ENCODE measurements at places on chromosomes 2 and 18.

DNA sequence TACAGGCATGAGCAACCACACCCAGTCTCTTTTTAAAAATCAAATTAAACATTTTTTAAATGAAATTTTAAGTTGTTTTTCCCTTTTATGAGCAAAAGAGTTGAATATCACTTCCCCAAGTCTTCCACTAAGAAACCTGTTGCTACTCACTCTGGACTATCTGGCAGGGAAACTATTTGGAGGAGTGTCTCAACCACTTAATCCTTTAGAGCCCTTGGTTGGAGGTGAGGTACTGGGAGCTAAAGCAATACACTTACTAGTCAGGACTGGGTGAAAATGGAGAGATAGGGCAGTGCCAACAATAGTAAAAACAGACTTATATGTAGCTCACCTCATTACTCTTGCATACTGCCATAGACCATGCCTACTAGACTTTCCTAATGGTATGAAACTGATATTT is 135.5 kb downstream of the RND3 start:
- no peak for DNase-seq

GRCh38 chr2:46979571-46979979 is 64.0 kb upstream of the MCFD2 start:
- DNase-seq, result no peak

GRCh38 chr2:20940856-20941255 is 103.0 kb downstream of the APOB start:
- no peak for DNase-seq

DNA sequence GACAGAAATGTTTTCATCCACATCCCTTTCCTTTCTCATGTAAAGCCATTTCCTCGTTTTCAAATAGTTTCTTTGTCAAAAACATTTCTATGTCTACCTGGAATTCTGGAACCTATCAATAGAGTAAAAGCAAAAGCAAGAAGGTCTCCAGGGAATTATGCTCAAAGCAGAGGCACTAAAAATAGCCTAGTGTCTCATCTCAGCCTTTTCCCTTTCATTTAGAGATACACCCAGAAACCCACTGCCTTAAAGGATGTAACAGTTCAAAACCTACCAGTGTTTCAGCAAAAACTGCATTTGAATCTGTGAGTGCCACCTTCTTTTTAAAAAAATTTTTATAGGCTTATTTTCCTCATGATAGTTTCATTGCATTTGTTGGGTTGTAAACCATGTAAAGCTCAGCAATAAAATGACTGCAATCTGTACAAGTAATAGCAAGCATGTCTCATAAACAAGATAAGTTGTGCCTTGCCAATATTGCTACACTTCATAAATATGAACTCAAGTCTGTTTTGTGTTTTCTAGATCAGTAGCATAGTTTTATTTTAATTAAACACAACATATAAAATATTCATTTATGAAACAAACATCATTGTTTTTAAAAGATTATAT is 927.3 kb upstream of the ACVR2A start:
- no peak for DNase-seq

DNA sequence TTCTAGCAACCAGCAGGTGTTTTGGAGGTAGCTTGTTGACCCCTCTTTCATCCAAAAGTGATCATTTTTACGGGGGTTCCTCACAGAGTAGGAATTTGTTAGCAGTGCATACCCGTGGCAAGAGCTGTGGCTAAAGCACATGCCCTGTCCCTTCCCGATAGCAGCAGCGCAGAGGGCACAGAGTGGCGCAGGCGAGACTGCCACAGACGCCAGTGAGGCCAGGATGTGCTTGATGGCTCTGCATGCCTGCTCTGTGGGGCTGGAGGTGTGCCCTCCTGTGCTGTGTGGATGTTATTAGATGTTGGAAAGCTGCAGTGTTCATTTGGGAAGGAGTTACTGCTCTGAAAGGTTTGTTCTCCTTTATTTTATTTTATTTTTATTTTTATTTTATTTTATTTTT is 153.6 kb downstream of the FAM210A start:
- DNase-seq, result no peak

DNA sequence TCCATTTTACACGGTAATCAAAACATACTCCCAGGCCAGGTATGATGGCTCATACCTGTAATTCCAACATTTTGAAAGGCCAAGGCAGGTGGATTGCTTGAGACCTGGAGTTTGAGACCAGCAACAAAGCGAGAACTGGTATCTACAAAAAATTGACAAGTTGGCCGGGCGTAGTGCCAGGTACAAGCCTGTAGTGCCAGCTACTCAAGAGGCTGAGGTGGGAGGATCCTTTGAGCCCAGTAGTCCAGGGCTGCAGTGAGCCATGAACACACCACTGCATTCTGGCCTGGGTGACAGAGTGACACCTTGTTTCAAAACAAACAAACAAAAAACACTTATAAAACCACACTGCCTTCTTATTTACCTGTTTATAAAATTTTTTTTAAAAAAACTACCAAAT is 80.8 kb downstream of the GAREM1 start:
- DNase-seq, result no peak
